Spleen (tissue), 13 donors: ENCODE measurements at places on chromosomes 4 and X. TPM values are rescaled to one million over a fixed set of nuclear protein-coding genes. Genes with fewer than 3 reads are reported as not detected.

Gene PRDX4
- 39.2 TPM for polyA plus RNA-seq

Gene CYSLTR1
- polyA plus RNA-seq = 10.5 TPM

Gene RIPPLY1
- not detected for polyA plus RNA-seq

Gene FAM47A
- polyA plus RNA-seq = not detected

Gene MGARP
- polyA plus RNA-seq = 0.28 TPM

GRCh38 chr4:31366041-31366440 lies 645.9 kb downstream of the PCDH7 start:
- DNase-seq = no peak

- no peak for DNase-seq
These were observed 3.4 kb upstream of the GK start for GRCh38 chrX:30649859-30650258.

DNA sequence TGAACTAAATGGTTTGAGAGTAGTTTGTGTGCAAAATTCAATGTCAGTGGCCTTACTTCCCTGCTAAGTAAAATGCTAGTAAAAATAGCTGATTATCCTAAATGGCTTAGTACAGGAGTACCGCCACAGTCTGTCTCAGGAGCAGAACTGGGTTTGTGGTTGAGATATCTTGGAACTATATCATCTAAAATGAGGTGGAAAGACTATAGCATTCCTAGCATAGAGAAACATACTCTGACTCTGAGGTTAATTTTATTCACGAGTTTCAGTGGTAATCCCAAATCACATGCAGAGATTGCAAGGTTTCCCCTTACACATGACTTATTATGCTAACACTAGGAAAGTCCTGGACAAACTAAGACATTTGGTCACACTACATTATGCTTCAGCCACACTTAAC lies 70.4 kb downstream of the OR13H1 start:
- DNase-seq = no peak

DNA sequence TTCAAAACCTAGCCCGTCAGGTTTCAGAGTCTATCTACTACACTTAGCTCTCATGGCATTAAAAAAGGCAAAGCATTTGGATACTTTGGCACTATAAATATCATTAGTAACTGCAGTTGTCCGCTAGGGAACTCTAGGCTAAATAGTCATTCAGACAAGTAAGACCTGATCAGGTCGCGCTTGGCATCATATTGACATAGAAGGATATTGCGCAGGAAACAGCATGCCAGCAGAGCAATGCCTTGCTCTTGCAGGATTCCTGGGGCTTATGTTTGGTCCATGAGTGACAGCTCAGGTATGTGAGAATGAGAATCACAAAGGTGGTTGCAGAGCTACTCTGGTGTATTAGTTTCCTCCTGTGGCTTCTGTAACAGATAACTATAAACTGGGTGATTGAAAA lies 62.7 kb downstream of the KDM6A start:
- no peak for DNase-seq

- no peak for DNase-seq
These were observed 107.1 kb upstream of the C1GALT1C1 start for GRCh38 chrX:120736989-120737388.

DNA sequence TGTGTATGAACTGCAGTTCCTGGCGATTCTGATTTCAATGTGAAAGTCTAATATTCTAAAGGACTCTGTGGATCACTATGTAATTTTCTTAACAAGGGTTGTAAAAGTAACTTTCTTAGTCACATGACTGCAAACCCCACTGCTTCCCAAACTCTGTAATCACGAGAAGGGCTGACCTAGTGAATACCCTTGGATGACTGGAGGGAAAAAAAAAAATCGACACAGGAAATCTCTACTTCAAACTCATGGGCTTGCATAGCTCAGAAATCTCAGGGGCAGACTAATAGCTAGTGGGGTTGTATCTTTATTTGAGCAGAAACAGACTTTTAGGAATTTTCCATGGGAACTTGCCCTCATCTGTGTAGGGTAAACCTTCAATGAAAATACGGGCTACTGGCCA lies 4.8 kb upstream of the MXRA5 start:
- DNase-seq = no peak
